RPMI7951 (cell line): ENCODE measurements at places on chromosomes 12 and 14.

DNA sequence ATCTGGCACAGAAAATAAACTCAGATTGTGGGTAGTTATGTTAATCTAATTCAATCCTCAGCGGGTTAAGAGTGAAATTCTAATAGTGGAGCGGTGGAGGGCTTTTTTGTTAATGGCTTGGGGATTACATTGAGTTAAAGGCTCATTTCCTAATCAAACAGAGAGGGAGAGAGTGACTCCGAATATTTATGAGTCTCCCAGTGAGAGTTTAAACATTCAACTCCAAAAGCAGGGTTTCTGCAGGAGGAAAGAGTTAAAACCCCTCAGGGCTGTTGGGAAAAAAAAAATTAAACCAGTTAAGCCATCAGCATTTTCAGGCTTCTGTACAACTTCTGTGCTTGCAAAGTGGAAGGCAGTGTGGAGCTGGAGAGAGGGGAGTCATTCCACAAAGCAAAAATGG, 62.1 kb upstream of the ESRRB start:
- no peak for DNase-seq

- no peak for DNase-seq
Measured at GRCh38 chr14:74891870-74892269, 10.2 kb downstream of the DLST start.

DNA sequence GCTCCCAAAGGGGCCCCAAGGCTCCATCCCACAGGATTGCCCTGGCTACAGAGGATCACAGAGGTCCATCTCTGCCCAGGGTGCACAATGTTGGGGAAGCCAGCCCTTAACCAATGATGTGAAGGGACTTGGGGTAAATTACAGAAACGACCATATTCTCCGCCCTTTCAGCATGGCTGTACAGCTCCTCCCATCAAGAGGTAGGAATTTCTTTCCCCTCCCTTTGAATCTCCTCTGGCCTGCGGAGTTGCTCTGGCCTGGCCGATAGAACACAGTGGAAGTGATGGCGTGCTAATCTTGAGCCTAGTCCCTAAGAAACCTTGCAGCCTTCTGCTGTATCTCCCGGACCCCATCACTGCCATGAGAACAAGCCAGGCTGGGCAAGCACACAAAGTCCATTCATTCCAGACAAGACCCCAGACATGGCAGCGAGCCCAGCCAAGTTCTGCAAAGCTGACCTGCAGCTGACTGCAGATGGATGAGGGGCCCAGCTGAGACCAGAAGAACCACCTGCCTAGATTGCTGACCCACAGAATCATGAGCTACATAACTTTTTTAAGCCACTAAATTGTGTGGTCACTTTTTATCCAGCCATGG, 6.9 kb upstream of the IFI27 start:
- DNase-seq, result no peak

DNA sequence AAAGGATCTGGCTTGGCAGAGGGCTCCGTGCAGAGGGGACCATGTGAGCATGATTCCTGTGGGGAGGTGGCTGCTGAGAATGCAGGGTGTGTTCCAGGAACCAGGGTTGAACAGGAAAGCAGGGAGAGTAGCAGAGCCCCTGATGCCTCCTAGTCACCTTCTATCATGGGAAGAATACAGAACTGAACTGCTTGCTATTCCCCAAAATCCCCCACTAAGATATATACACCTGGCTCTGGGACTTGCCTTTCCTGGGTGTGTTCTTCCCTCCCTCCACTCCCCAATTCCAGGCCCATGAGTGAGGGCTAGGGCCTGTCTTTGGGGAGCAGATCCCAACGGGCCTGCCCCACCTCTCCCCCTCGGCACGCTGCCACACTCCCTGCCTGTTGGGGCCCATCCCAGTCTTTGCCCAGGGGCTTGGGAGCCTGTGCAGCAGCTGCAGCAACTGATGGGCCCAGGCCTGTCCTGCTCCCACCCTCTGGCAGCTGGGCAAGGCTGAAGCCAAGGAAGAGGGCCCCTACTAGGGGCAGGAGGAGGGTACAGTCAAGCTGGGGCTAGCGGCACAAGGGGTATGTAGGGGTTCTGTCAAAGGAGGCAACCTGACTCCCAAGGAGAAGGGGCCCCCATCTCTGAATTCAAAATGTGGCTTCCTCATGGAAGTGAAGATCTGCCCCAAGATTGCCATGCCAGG, 3.2 kb downstream of the AJUBA start:
- peak; percentile 14 for DNase-seq

GRCh38 chr14:22524784-22525161, 64.3 kb downstream of the DAD1 start:
- DNase-seq, result no peak

GRCh38 chr12:3535431-3535841, 44.4 kb downstream of the PRMT8 start:
- no peak for DNase-seq

- DNase-seq, result peak; percentile 48
Measured at GRCh38 chr12:77923882-77924281, 93.2 kb downstream of the NAV3 start.

GRCh38 chr12:58980768-58981167, 60.5 kb upstream of the LRIG3 start:
- DNase-seq, result no peak

- DNase-seq, result peak; percentile 60
Measured at GRCh38 chr14:77031759-77032490, 3.4 kb upstream of the IRF2BPL start.

- DNase-seq, result no peak
Measured at GRCh38 chr14:93056166-93056839, 59.4 kb downstream of the ITPK1 start.

DNA sequence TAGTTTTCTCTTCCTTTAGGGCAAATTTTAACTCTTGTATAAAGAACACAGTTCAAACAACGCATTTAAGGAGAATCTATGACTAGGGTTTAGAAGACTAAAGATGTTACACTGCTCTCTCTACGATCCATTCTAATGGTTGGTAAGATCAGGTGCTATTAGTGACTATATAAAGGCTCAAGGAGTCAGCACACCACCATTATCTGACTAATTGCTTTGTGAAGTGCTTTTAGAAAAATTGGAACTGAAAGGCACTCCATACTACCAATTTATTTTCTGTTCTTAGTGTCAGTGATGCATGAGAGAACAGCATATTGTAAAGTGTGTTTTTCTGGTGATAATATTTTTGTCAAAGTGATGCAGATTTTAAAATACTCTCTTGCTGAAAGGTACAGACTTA, 136.8 kb downstream of the SYT1 start:
- DNase-seq, result no peak

DNA sequence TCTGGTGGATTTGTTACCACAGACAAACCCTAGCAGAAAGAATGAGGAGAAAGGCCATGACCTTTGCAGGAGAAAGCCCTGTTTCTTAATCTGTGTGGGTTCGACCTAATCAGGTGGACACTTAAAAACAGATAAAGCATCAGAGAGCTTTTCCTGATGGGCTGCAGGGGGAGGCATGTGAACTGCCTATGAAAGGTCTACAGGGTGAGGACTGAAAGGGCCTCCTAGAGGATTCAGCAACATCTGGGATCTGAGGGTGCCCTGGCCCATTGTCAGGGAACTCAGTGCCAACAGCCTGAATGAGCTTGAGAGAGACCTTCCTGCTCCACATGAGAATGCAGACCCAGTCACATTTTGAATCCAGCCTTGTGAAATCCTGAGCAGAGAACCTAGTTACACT, 178.8 kb upstream of the DDHD1 start:
- no peak for DNase-seq

DNA sequence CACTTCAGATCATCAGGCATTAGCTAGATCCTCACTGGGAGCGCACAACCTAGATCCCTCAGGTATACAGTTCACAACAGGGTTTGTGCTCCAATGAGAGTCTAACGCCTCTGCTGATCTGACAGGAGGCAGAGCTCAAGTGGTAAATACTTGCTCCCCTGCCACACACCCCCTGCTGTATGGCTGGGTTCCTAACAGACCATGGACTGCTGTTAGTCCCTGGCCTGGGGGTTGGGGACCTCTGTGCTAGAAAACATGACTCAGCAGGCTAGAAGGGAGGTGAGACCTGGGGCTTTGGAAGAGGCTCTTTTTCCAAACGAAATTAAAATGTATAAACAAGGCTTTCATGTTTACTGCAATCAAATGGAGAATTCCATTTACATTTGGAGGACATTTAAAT, 691.1 kb downstream of the FLRT2 start:
- no peak for DNase-seq

- peak; percentile 28 for DNase-seq
Measured at GRCh38 chr14:86777963-86778602, 1214.9 kb downstream of the GALC start.

DNA sequence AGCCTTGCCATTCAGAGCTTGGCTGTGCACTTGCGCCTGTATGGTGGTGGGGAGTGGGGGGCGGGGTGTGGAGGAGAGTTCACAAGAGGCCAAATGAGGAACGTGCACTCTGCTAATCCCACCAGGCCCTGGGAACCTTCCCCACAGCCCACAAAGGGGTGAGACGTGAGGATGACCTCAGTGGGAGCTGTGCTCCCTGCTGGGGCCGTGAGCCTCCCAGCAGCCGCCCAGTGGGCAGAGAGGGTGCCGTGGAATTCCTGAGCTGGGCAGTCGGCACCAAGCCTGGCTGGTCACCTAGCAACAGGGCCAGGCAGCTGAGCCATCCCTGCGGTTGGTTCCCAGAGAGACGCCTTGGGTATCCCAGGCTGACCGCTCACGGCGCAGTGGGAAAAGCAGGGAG, 53.7 kb downstream of the CCNK start:
- no peak for DNase-seq

- no peak for DNase-seq
Measured at GRCh38 chr12:69828897-69829296, 3.9 kb downstream of the MYRFL start.

DNA sequence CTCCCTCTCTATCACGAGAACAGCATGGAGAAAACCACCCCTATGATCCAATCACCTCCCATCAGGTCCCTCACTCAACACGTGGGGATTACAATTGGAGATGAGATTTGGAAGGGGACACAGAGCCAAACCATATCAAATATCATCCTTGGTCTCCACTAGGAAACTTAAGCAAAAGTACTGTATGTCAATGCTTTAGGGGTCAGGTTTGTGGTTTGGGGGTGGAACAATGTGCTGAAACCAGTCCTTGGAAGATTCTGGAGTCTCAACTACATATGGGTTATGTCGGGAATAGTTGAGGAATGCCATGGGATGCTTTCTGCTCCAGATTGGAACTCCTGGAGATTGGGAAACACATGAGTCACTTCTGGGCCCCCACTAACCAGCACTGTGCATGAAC, 48.3 kb upstream of the CCDC63 start:
- peak; percentile 52 for DNase-seq

GRCh38 chr12:121224591-121224990, 14.7 kb downstream of the P2RX4 start:
- no peak for DNase-seq

DNA sequence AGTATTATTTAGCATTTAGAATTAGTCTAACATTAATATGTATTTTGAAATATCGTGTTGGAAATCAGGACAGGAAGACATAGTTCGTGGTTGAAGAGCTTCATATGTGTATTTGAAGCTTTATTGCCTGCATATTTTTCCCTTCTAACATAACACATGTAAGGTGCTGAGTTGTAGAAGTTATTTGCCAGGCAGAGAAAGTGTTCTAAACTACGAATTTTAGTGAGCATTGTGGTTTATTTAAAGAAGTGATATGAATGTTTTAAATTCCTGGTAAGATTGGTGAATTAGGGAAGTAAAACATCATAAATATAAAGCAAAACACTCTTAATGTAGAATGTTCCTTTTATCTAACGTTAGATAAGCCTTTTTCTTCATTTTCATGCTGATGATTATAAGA, 2.5 kb downstream of the RASSF3 start:
- DNase-seq, result no peak

- peak; percentile 37 for DNase-seq
Measured at GRCh38 chr14:39467889-39468524, 35.8 kb upstream of the FBXO33 start.

DNA sequence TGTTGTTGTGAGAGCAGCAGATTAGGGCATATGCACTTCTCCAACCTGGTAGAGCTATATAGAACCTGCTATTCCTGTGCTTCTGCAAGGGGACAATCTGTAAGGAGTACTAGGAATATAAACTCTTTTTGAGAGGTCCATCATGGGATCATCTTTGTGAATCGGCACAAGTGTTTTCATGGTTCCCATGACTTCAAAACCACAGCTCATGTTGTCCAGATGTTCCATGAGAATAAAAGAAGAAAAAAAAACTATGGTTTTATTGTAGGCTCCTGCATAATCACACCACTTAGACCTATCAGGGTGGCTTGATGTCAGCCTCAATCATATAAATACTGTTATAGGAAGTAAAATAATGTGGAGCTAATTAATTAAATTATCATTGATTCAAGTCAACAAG, 311.4 kb upstream of the ATP2B1 start:
- DNase-seq, result peak; percentile 75

- peak; percentile 54 for DNase-seq
Measured at GRCh38 chr14:20494935-20495766, 10.2 kb upstream of the RNASE10 start.

DNA sequence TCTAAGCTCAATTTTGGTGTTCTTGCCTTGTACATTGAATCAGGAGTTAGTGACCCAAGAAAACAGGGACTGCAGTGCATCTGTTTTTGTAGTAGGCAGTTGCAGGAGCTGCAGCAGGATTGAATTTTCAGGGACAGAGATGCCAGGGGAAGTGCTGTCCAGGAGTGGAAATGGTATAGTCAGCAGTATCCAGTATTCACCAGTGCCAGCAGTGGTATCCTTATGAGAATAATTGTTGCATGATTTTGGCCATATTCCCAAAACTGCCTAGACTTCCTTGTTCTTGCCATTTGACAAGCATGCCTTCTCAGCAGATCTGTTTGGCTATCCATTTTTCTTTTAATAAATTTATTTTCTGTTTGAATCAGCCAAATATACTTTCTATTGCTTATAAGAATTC, 18.6 kb upstream of the ABCD2 start:
- no peak for DNase-seq

DNA sequence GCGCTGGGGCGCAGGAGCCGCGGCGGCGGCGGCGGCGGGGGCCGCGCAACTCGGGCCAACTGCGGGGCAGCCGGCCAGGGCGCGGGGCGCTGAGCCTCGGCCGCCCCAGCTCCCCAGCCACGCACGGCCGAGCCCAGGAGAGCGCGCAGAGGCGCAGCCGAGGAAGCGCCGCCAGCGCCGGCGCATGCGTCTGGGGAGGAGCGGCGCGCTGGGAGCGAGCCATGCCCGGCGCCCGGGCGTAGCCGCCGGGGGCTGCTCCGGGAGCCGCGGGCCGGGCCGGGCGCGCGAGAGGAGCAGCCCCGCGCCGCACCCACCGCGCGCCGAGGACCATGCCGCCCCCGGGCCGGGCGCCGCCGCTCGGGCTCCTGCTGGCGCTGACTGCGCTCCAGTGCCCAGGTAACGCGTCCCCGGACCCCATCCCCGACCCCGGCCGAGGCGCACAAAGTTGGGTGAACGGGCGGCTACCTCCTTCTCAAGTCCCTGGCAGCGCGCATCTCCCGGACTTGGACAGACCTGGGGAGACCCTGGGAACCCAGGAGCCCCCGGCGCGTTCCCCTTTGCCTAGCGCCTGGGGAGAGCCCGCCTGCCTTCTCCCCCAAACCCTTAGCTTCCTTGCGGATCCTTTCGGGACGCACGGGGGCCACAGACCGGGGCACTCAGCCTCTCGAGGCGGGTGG, 121.4 kb downstream of the AACS start:
- no peak for DNase-seq
